Stimulated activated CD8-positive, alpha-beta memory T cell treated with anti-CD3 and anti-CD28 coated beads, Interleukin-2, amount 100 ng/mL, for 1 hour (primary cell): ENCODE measurements at places on chromosomes 3 and 15.

GRCh38 chr3:94225148-94225865 lies 162.4 kb downstream of the NSUN3 start:
- no peak for DNase-seq

DNA sequence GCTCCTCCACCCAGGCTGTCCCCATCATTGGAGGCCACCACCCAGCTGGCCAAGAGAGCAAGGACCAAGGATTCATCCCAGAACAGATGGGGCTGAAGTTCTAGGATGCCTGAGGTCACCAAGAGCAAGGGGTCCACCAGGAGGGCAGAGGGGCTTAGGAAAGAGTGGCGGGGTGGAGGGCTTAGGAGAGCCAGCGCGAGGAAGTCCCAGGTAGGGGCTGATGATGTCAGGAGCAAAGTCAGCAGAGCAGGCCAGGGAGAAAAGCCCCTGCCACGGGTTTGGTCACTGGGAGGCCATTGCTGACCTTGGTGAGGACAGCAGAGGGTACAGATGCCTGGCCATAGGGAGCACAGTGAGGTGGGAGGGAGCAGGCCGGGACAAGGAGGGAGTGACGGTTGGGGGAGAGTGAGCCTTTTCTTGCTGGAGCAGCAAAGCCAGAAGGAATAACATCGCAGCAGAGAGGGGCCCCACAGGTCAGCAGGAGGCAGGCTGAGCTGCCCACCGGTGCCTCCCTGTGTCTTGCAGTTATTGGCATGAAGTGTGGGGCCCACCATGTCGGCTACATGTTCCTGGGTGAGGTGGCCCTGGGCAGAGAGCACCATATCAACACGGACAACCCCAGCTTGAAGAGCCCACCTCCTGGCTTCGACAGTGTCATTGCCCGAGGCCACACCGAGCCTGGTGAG lies 5.2 kb downstream of the PARP3 start:
- DNase-seq: no peak

GRCh38 chr3:72797773-72798543 lies 50.3 kb downstream of the SHQ1 start:
- no peak for DNase-seq

- DNase-seq: no peak
Measured at GRCh38 chr3:103657756-103658155, 1222.9 kb downstream of the ZPLD1 start.

GRCh38 chr15:28913171-28913765 lies 27.5 kb downstream of the APBA2 start:
- no peak for DNase-seq

GRCh38 chr3:192570315-192570714 lies 157.0 kb downstream of the FGF12 start:
- DNase-seq: no peak

GRCh38 chr3:139838269-139838957 lies 96.6 kb upstream of the CLSTN2 start:
- DNase-seq: no peak

GRCh38 chr3:151367448-151367847 lies 17.1 kb downstream of the P2RY12 start:
- DNase-seq: no peak

GRCh38 chr3:72137865-72138861 lies 353.2 kb upstream of the PROK2 start:
- DNase-seq: no peak

- no peak for DNase-seq
Measured at GRCh38 chr15:57146506-57147201, 228.2 kb downstream of the TCF12 start.

- DNase-seq: no peak
Measured at GRCh38 chr15:54277834-54278233, 299.6 kb downstream of the UNC13C start.

DNA sequence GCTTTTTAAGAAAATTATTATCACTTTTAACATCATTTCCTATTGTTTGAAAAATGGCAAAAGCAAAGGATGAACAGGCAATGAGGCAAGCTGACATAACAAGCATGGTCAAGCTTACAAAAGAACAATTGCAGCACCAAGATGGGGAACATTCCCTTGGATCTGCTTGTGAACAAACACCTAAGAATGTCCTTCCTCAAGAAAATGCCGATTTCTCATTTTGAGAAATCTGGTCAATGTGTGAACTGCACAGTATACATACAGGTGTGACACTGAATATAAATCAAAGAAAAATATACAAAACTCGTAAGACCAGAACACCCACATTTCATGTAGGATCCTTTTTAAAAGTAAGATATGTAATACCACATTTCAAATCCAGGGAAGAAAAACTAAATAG lies 58.9 kb downstream of the LRRFIP2 start:
- DNase-seq: no peak

GRCh38 chr3:172679599-172679998 lies 31.3 kb downstream of the NCEH1 start:
- no peak for DNase-seq

- DNase-seq: no peak
Measured at GRCh38 chr3:58334506-58334884, 1.8 kb downstream of the PXK start.
